ENCODE measurements at places on chromosomes 11 and 22.

DNA sequence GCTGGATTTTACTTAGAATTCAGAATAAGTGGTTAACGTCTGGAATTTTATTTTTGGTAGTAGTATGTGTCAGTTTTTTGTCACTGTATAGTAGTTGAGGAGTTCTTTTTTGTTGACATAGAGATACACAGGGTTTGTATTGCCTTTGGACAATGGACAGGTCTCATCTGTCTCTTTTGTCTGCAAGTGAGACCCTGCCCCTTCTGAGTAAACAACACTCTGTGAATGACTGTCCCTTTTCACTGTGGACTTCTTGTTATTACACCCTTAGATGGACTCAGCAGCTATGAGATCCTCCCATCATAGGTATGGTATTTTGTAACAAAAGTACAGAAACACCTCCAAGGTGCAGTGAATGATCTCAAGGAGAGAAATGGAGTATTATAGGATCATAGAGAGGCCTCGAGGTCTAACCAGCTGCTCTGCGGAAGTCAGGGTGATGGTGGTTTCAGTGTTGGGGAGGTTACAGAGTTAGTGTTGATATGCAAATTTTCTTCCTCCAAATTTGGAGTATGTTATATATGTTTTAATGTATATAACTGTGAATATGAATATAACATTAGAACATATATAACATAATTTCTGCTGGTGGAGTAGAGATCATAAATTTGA, 7.8 kb downstream of the PPP6R3 start:
- no peak for DNase-seq

GRCh38 chr11:76708972-76709660, 38.6 kb upstream of the LRRC32 start:
- DNase-seq = no peak

GRCh38 chr11:126808836-126809235, 191.7 kb downstream of the KIRREL3 start:
- no peak for DNase-seq

GRCh38 chr11:75286826-75287465, 46.4 kb downstream of the TPBGL start:
- DNase-seq = no peak

- no peak for DNase-seq
Measured at GRCh38 chr22:38981992-38982927, at the start of gene APOBEC3B. APOBEC3B (plus strand) TSS chr22:38982347; CDS start chr22:38982454, 107 bp downstream.

- DNase-seq = no peak
Measured at GRCh38 chr11:133936136-133936535, 20.6 kb downstream of the IGSF9B start.

DNA sequence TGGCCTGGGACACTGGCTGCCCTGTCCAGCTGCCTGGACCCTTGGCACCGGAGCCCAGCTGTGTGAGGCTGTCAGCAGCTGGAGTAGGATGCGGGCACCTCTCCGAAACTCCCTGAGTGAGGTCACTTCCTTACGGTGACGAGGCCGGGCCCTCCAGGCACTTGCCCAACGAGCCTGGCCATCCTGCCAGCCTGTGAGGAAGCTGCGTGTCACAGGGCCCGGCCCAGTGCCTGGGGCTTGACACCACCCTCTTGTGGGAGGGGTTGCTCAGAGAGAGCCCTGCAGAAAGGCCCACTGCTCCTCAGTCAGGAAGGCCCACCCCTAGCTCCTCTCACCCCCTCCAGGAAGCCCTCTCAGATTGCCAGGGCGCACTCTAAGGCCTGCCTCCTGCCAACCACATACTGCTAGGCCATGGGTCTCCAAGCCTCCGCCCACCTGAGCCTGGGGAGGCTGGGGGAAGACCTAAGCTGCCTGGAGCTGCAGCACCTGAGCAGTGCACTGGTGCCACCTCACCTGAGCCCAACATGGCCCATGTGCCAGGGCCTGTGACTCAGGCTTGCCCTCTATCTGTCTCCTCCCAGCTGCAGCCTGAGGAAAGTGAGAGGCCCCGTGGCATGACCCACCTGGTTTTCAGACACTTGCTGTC, 4.3 kb upstream of the PHLDA2 start:
- peak; percentile 14 for DNase-seq

- DNase-seq = peak; percentile 78
Measured at GRCh38 chr11:68003846-68004550, at the start of gene UNC93B1. UNC93B1 (minus strand) TSS chr11:68004097; CDS start chr11:68004043, 54 bp downstream.

GRCh38 chr11:32435511-32435941, at the start of gene WT1:
WT1 (minus strand) TSS chr11:32435539.
- DNase-seq = peak; percentile 76

DNA sequence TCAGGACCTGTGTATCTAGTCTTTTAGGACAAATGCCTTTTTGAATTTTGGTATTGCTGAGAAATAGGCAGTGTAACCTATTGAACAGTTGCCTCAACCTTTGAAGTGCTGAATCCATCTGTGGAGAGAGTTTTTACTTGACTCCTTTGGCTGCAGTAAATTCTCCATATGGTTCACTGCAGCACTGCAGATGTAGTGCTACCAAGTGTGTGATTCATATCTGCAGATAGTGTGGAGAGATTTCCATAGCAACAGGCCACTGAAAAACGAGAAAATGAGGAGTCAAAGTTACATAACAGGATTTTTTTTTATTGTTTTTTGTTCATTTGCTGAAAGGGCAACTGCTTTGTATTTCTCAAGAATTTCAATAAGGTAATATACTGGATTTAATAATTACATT, 356.1 kb downstream of the RAB38 start:
- DNase-seq = no peak
